ENCODE measurements at places on chromosomes 5 and 9.

GRCh38 chr5:76652809-76653414 lies 29.7 kb upstream of the F2RL2 start:
- DNase-seq, result no peak

DNA sequence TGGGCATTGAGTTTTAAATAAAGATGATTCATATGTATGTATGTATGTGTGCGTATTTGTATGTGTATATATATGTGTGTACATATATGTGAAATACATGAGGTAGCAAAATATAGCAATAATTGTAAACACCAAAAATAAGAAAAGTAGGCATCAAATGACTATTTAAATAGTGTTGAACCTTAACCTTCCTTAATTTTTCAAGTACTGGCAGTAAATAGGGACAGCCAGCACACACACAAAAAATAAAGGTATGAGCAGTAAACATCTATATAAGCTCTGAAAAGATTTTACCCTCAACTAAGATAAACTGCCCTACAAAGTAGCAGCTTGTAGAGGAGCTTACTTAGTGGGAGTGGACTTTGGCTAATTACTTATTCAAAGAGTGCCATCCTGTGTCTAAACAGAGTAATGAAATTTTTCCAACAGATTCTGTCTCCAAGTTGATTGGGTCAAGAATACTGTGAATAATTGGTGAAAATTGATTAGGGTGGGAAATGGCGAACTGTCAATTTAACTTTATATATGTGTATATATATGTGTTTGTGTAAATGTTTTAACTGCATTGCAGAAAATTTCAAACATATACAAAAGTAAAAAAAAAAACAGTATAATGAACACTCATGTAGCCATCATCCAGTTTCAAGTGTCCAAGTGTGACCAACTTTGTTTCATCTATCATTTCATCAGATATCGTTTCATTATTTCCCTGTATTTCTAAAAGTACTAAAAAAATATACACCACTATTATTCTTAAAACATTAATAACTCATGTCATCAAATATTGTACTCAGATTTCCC lies 2.0 kb upstream of the ADAMTS6 start:
- no peak for DNase-seq

DNA sequence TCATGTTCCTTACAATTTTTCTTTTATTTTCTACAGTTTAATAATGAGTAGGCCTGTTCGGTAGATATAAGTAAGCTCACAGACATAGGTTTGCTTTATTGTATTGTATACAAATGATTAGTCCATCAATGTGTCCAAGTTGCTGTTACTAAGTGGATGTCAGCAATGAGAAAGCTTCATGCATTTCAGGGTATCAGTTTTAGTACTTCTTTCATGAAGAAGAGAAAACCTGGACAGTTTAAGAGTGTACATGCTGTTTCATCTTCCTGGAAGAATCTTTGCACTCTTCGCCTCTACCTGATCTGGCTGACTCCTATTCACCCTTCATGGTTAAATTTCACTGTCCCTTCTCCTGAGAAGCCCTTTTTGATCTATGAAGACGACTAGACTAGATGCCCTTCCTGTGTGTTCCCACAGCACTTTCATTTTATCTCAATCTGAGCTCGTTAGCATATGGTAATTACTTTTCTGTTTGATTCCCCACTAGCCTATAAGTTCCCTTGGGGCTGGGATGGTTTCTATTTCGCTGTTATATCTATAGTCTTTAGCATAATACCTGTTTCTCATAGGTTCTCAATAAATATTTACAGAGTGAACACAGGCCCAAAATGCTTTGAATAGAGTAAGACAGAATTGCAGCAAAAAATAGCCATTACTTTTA lies 70.7 kb downstream of the CETN3 start:
- DNase-seq, result no peak

GRCh38 chr5:24208686-24209106 lies 436.1 kb downstream of the CDH10 start:
- DNase-seq, result no peak

DNA sequence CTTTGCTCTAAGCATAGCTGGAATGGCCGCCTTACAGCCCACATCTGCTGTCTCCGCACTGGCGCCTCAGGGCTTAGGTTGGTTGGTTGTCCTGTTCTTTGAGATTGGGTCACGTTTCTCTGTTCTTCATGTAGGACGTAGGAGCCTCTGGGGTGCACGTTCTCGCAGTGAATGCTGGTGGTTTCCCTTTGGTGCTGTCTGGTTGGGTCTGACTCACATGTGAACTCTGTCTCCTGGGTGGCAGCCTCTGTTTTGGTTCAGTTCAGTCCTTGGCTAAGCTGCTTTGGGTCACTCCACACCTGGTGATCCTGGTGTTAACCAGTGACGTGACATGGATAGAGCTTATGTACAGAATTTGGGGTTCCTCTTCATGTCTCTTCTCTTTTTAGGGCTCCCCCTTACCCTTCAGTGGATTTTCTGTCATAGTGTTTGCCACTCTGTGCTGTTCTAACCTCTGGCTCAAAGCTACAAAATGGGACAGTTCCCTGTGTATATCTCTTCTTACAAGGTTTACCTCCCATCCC lies 12.6 kb upstream of the LPCAT1 start:
- DNase-seq, result no peak

- no peak for DNase-seq
Measured at GRCh38 chr5:61582205-61582820, 250.3 kb downstream of the ZSWIM6 start.

DNA sequence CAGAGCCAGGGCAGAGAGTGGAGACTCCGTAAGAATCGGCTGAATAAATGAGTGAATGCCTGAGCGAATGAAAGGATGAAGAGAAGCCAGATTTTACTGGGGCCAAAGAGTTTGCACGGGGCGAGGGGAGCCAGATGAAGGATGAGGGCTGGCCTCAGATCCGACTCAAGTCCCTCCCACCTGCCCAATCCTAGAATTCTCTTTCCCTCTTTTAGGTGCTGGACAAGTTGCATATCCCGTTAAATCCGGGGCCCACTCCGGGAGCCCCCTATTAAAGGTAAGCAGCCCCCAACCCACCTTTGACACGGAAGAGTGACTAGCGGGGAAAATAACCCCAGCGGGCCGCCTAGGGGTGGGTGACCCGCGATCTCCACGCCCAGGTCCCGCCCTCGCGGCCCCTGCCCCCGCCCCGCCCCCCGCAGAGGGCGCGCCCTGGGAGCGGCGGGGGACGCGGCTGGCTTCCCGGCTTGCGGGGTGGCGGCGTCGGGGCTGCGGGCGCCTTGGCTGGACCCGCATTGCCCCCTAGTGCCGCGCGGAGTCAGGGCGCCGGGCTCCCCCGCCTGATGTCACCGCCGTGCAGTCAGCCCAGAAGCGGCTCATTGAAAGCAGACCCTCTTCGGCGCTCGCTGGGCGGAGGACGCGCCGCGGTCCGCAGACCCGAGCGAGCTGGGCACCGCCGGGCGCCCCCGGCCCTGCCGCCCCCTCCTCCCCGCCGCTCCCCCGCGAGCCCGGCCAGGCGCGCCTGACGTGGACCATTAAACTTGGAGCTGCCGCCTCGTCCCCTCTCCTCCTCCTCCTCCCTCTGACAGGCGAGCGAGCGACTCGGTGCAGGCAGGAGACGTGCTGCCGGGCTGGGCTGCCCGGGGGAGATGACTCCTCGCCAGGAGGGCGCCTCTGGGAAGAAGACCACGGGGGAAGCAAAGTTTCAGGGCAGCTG lies at the start of gene ADRA1B:
TSS of gene ADRA1B (plus strand) at position 579 of the 937 bp plus-strand sequence. CDS start 424 bp downstream, outside the sequence.
- no peak for DNase-seq

All from iPS DF 19.7 (cell line).